ENCODE measurements at places on chromosomes 11 and 22.

DNA sequence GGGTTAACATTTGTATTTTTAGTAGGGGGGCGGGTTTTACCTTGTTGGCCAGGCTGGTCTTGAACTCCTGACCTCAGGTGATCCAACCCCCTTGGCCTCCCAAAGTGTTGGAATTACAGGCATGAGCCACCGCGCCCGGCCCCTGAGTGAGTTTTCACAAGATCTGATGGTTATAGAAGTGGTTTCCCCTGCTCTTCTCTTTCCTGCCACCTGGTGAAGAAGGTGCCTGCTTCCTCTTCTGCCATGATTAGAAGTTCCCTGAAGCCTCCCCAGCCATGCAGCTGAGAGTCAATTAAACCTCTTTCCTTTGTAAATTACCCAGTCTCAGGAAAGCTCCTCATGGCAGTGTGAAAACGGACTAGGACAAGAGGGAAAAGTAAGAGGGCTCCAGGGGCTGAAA lies 259.1 kb upstream of the PLET1 start:
- DNase-seq = no peak

- DNase-seq = no peak
Measured at GRCh38 chr11:97683733-97684132, 1293.9 kb downstream of the JRKL start.

DNA sequence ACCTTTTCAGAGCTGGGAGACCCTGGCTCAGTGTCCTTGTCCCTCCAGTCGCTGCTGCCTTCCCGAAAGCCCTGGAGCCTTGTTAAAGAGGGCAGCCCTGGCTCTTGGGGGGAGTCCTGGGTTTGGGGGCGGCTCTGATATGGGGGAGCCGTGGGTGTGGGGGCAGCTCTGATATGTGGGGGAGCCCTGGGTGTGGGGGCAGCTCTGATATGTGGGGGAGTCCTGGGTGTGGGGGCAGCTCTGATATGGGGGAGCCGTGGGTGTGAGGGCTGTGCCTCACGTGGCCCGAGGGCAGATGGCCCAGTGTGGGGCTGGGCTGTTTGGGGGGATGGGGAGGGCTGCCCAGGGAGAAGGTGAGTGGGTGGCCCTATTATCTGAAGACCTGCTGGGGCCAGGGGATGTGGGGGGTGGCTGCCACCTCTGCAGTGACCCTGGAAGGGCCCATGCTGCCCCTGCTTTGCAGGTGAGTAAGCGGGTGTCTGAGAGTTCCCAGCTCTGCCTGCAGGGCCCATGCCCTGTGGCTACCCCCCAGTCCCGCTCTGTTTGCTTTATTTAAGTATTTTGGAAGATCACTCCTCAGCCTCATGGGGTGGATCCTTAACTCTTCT lies 30.9 kb upstream of the GRAMD4 start:
- DNase-seq = no peak

DNA sequence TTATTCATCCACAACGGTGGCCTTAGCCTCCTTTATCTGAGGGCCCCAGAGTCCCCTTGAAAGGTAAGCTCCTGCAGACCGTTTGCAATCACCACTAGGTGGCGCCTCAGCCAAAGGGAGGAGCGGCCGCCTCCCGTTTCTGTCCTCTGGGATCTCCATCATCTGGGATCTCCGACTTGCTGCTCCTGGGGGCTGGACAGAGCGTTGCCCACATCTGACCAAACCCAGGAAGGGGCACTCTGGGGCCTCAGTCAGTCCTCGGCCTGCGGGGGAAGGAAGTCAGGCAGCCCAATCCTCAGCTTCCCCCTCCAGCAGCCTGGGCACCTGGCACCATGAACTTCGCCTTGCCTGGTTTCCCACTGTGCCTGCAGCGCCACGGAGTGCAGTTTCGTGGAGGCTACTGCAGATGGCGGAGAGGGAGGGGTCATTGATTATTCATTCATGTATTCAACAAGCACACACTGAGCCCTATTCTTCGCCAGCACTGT lies 23.5 kb downstream of the TP53I11 start:
- peak; percentile 50 for DNase-seq

DNA sequence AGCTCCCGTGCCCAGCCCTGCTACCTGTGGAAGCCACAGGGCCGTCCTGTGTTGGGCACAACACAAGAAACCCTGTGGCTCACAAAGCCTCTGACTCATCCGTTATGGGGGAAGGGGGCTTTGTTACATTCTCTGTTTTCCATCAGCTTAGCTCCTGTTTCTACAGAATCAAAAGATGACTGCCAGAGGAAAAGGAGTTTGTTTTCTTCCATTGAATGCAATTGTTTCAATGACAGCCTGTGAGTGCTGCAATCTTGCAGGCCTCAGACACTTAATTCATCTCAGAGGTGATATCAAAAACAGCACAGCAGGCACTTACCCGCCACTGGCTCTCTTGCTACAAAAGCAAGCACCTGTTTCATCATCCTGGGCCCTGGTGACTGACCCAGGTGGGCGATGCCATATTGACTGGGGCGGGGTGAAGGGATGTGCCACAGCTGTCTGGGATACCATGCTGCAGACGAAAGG lies 194.3 kb downstream of the OPCML start:
- DNase-seq = no peak

GRCh38 chr11:32829680-32830412 lies at the start of gene PRRG4:
TSS of gene PRRG4 (plus strand) at chr11:32829927. CDS start at chr11:32830530, 603 bp downstream.
- DNase-seq = no peak

DNA sequence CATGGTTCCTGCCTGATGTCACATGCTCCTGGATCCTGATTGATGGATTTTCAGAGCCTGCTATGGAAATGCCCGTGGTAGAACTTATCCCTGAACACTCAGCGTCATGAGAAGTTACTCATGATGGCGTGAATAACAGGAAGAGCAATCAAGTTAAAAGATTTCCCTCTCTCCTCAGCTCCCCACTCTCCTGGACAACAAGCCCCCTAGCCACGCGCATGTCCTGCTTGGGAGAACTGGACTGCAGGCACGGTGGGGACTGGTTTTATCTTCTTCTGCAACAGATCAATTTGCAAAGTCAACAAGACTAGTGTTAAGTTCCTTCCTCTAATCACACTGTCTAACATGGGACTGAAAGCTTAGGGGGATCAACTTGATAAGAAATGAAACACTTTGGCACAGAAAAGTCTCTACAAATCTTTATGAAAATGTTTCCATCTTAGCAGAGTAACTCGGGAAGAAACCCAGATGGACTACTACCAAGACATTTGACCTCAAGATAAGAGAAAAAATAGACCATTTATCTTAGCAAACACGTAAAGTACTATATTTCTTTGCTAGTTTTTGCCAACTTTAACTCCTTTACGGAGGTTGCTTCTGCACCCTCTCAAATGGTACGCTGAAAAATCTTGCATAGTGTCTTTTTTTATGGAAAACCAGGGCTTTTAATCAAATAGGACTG lies 27.6 kb downstream of the POU2AF1 start:
- DNase-seq = no peak

DNA sequence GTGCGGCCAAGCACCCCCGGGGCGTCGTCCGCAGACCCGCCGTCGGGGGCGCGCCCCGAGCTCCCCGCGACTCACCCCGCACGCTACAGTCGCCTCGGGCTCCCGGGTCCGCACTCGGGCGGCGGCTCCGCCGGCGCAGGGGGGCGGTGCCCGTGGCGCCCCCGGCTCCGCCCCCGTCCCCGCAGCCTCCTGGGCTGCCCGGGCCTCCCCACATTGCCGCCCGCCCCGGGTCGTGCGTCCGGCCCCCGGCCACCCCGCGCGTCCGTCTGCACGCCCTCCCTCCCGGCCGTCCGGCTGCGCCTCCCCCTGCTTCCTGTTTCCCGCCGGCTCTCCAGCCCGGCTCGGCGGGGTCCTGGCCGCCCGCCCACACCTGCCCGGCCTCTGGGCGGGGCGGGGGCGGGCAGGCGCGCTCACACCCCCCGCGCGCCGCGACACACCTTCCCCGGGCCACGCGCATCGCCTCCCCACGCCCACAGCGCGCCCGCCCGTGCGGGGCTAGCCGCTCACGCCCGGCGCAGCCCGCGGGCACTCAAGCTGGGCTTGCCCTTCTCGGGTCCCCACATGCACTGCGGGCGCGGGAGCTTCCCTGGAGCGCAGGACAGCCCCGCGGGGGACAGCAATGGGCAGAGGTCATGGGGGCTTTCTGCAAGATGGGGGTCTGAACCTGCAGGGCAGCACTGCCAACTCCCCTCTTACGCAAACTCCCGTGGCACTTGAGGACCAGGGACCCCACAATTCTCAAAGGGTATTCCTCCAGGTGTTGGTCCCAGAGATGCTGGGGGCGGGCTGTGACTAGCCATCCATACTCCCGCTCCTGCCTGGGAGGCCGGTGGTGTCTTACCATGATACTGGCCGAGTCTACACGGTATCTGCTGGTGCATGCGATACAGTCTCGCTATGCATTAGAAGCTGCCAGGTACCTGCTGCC lies at the start of gene CARD10:
TSS of gene CARD10 (minus strand) at position 148 of the 928 bp plus-strand sequence. CDS start 215 bp downstream, outside the sequence.
- no peak for DNase-seq

DNA sequence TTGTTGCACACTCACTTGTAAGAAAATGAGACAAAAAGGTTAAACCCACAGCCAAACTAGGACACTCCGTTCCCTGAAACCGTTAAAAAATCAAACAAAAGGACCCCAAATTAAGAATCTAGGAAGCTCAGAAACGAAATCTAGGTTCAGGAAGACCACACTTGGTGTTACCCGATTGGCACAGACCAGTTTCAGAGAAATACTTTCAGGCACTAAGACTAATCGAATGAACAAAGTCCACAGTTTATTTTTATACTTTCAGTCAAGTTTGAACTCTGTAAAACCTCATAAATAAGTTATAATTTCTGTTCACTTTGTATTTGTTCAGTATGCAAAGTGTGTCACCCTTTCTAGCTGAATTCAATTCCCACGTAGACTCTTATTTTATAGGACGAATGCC lies 38.8 kb upstream of the TTC12 start:
- no peak for DNase-seq

- DNase-seq = no peak
Measured at GRCh38 chr11:86063536-86063935, 5.3 kb downstream of the PICALM start.

GRCh38 chr22:31160328-31160978 lies 471 bp downstream of the RNF185 start:
- DNase-seq = peak; percentile 9

Measured in activated CD4-positive, alpha-beta T cell treated with anti-CD3 and anti-CD28 coated beads, Interleukin-2, amount 50 U/mL, for 1 hour (primary cell).